ENCODE measurements at places on chromosomes 7 and 10.

DNA sequence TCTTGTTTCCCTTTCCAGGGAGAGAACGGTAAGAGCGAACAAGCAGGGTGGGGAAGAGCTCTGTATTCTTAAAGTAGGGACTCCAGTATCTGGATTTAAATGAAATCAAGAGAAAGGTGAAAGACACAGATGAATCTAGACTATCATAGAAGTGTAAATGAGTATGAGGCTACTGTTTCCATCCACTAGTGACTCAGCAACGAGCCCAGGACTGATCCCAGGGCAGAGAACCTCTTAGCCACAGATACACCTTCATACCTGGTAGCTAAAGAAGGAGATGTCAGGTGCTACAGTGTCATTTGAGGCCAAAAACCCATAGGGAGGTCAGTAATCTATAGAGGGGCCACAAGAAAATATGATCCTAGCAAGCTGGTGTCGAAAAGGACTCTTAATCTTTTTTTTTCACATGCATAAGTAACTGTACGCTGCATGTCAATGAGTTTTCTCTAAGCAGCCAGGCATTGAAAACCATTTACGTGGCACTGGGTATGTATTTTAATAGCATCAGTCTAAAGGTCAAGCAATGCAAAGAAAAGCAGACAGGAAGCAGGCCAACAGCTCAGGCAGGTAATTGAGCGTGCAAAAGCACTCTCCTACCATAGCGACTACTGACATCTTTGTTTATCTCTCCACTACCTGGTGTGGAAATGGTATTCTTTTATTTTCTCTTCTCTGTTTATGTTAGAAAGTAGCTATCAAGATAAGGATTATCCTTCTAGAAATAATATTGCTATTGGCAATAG lies 91.5 kb upstream of the EGR2 start:
- no peak for DNase-seq

GRCh38 chr7:39622609-39623008 lies 763 bp upstream of the RALA start:
- no peak for DNase-seq

DNA sequence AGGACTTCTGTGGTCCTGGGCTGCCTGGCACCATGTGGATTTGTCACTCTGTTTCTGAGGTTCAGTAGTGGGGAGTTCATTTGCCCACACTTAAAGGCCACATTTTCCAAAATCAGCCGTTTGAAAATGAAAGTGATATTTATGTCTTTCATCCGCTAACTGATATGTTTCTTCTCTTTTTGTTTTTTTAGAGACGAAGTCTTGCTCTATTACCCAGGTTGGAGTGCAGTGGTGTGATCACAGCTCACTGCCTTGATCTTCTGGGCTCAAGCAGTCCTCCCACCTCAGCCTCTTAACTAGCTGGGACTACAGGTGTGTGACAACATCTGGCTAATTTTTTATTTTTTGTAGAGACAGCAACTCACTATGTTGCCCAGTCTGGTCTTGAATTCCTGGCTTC lies 58.6 kb downstream of the EBLN1 start:
- no peak for DNase-seq

GRCh38 chr10:79027147-79028055 lies 41.4 kb upstream of the ZMIZ1 start:
- peak; percentile 61 for DNase-seq

- no peak for DNase-seq
Observed at GRCh38 chr7:50644114-50644513, 78.9 kb upstream of the DDC start.

- no peak for DNase-seq
Observed at GRCh38 chr10:5945561-5946418, 31.6 kb downstream of the IL15RA start.

DNA sequence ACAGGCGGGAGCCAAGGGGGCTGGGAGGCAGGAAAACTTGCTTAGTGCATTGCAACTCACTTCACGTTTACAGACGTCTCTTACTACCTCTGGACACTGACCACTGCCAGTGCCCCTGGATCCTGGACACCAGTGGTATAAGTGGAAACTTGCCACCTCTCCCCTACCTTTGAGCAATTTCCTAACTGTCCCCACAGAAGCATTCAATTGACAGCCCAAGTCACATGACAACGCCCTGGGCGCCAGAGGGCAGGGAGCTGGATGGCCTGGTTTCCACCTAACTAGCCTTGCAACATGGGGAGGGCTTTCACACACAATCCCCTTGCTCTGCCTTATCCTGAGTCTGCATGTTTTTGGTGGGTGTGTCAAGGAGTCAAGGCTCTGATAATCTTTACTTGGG lies 113.8 kb downstream of the DYNC2I1 start:
- DNase-seq, result no peak

- DNase-seq, result no peak
Observed at GRCh38 chr7:82726038-82726800, 282.6 kb upstream of the CACNA2D1 start.

GRCh38 chr7:38002689-38003088 lies 82.2 kb downstream of the EPDR1 start:
- no peak for DNase-seq

- no peak for DNase-seq
Observed at GRCh38 chr10:132839061-132839460, 53.1 kb upstream of the NKX6-2 start.

DNA sequence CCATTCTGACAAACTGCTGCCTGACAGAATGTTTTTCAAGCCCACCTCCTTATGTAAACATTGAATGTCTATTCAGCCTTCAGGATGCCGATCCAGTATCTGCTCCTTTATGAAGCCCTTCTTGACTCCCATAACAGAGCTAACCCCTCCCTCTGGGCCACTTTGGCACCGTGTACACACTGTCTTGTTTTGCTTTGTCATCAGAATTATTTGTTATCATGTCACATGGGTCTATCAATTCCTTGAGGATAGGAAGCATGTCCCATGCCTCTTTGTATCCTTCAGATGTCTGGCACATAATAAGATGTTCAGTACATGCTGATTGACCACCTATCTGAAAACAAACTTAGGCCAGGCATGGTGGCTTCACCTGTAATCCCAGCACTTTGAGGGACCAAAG lies 92.3 kb downstream of the PRLHR start:
- no peak for DNase-seq

- DNase-seq, result no peak
Observed at GRCh38 chr7:123499211-123499970, 35.0 kb downstream of the IQUB start.

GRCh38 chr7:139767561-139767982 lies 10.2 kb downstream of the HIPK2 start:
- DNase-seq, result no peak

GRCh38 chr7:151059367-151060112 lies at the start of gene SLC4A2:
Gene SLC4A2, plus strand, starts transcription at chr7:151059589. Its CDS starts 2,399 bp downstream, at chr7:151061988.
- peak; percentile 78 for DNase-seq

- DNase-seq, result no peak
Observed at GRCh38 chr10:127506094-127506493, 43.0 kb upstream of the NPS start.

DNA sequence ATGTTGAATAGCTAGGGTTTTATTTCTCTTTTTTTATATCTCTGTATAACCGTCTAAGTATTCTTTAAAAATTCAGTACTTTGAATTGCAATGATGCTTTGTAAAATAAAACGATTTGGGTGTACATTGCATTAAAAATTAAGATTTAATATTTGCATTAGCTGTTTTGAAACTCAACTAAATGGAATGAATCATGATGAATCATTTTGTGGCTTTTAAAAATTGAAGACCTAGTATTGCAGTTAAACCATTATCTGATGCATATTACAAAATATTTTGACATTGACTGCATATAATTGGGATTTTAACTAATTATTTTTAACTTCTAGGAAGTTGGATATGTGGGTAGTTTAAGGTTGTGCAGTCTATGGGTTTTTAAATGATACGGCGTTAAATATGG lies 314.0 kb downstream of the CDK14 start:
- no peak for DNase-seq

DNA sequence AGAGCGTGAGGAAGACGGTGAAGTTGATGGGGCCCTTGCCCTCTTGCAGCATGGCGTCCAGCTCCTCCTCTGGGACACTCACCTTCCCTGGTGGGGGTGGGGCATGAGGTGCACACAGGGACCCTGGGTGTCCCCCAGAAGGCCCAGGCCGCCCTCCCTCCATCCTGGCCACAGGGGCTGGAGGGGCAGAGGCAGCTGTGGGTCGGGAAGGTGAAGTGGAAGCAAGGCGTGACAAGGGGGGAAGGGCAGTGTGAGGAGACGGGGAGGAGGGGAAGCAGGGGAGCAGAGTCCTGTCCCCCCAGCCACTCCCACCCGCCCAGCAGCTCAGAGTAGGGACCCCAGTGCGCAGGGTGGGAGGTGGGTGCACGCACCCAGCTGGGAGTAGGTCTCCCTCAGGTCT lies 791 bp downstream of the MYL7 start:
- DNase-seq, result no peak

DNA sequence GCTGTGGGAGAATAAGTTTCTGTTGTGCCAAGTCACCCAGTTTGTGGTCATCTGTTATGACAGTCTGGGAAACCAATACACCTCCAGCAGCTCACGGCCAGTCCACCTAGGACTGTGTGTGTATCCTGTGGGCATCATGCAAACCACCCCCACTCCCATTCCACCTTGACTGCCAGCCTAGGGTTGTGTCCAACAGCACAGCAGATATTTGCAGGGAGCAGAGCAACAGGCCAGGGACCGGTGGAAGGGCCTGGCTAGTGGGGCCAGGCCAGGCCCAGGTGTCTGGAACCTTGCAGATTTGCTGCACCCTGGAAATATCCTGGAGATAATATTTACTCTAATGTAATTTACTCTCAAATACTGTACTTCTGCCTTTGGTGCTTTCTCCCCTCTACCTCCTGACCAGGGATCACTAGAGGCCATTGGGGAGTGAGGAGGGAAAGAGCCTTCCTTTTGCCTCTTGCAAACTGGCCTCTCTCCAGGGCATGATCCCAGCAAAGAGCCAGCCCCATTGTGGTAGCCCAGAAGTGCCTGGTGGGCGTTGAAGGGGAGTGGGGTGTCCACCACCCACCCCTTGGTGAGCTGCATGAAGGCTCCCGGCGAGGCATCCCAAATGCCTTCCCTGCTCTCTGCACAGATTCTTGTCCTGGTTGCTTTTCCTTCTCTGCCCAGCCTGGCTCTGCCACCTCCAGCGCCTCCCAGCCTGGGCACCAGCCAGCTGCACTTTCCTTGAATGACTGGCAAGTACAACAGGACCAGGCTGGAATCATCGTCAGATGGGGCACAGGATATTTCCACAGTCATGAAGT lies 15.2 kb upstream of the TPST1 start:
- DNase-seq, result no peak

GRCh38 chr7:24971333-24972165 lies 8.4 kb downstream of the OSBPL3 start:
- no peak for DNase-seq

DNA sequence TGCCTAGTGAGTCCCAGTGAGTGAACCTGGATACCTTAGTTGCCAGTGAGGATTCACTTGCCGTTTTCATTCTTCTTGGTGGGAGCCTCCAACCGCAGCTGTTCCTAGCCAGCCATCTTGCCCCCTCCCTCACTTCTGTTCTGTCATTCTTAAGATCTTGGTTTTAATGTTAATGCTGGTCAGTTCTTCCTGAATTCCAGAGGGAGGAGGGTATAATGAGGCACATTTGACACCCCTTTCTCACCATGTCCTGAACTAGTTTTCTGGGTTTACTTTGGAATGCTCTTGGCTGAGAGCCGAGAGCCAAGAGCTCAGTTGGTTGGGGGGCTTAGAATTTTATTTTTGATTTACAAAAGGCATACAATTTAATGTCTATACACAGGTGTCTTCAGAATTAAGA lies 78.5 kb upstream of the ADCY1 start:
- DNase-seq, result no peak

- peak; percentile 25 for DNase-seq
Observed at GRCh38 chr7:3206771-3207191, 94.3 kb upstream of the SDK1 start.

GRCh38 chr7:26688388-26688787 lies 176.0 kb downstream of the SKAP2 start:
- DNase-seq, result no peak

DNA sequence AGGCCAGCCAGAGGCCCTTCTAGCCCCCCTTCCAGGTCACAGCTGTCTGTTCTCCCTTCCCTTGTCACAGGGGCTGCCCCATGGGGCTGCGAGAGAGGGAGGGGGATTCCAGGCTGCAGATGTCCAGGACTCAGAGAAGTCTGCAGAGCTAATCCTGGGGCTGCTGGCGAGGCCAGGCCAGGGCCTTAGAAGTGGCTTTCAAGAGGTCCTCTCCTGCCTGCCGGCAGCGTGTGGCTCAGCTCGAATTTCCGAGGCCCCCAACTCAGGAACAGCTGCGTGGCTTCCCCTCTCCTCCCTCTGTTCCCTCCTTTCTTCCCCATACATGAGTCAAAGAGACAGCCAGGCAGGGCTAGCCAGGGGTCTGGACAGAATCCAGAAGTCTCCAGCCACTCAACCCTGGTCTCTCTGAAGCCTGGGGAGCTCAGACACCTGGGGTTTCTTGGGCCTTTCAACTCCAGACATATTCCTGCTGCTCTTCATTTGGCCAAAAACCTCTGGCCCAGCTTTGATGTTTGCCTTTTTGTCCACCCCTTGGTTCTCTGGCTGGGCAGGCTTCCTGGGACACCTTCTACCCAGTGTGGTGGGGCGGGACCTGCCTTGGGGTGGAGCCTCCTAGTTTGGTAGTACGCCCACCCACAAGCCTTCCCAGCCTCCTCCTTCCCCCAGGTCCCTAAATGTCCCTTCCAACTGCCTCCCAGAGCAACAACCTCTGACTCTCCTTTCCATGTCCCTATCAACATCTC lies 21.8 kb upstream of the EIF5AL1 start:
- no peak for DNase-seq

DNA sequence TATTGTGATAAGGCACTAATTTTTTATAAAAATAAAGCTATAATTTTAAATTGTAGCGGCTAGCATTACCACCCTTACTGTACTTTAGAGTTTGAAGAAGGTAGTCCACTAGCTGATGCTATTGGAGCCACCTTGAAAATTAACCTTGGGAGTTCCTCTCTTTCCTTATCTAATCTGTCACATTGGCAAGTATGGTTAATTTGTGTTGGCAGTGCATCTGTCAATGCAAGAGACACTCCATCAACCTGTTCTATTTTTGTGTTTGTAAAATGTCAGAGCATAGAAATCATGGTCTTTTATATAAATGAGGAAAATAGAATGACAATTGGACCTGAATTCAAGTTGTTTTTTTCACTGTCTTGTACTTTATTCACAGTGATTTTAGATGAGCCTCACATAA lies 20.5 kb downstream of the GLCCI1 start:
- no peak for DNase-seq

- DNase-seq, result no peak
Observed at GRCh38 chr7:108424013-108424412, 32.2 kb downstream of the NRCAM start.

DNA sequence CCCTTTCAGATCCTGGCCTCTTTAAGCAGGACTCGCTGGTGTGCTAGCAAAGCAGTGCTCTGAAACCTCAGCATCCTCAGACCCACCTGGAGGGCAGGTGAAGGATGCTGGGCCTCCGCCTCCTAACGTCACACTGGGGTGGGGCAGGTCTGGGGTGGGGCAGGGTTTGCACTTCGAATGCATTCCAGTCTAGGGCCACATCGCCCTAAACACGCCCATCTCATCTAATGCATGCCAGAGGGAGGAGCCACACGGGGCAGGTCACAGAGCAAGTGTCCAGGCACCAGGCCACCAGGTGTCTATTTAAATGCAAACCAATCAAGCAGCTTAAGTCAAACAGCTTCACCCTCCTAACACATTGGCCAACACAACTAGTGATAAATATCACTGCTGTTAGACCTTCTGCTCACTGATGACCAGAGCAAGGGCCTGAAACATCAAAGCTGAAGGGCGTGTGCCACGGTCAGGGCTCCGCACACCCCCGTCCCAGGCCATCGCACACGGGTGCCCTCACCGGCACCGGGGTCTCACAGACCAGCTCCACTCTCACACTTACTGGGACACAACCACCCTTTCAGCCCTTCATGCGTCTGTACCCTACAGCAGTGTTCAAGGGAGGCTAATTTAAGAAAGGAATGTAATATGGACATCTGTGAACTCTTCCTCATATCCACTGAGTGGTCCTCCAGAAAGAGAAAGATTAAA lies 47.1 kb downstream of the DIP2C start:
- DNase-seq, result no peak
